ENCODE measurements at places on chromosomes 3 and 15.

DNA sequence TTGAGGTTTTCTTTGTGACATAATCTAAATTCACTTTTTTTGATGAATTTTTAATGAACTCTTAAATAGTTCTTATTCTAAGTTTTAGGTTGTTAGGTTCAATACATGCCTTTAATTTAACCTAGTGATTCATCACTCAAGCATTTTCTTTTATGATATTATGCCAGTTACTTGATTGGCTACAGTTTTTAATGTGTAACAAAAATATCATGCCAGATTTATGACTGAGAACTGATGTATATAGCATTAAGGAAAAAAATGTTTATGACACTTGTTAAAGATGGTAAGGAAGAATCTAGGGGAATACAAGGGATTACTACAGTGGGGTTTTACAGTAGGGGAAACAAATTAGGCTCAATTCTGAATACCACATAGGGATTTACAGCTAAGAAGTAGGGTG, 103.1 kb downstream of the VGLL3 start:
- DNase-seq: no peak

- DNase-seq: no peak
Observed at GRCh38 chr15:45641374-45641781, 6.5 kb downstream of the SQOR start.

- DNase-seq: no peak
Observed at GRCh38 chr15:67090297-67091070, 25.1 kb downstream of the SMAD3 start.

- no peak for DNase-seq
Observed at GRCh38 chr3:17986348-17986816, 244.0 kb upstream of the TBC1D5 start.

- no peak for DNase-seq
Observed at GRCh38 chr3:44885618-44886017, 11.2 kb downstream of the TGM4 start.

GRCh38 chr3:68088216-68088615, 433.8 kb upstream of the SUCLG2 start:
- DNase-seq: peak; percentile 47

GRCh38 chr3:73729969-73730440, 105.3 kb upstream of the PDZRN3 start:
- DNase-seq: no peak

DNA sequence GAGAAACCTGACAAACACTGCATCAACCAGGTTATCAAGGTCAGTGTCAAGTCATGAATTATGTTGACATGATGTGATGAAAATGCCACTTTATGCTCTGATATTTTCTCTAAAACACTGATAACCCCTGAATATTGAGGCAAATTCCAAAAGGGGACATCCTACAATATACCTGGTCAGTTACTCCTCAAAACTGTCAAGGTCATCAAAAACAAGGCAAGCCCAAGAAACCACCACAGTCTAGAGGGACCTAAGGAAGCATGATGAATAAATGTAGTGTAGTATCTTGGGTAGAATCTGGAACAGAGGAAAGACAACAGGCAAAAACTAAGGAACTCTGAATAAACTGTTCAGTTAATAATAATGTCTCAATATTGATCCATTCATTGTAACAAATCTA, 275.3 kb upstream of the THRB start:
- DNase-seq: no peak

- DNase-seq: no peak
Observed at GRCh38 chr15:36126194-36126593, 453.2 kb upstream of the CDIN1 start.

- peak; percentile 55 for DNase-seq
Observed at GRCh38 chr15:100602823-100603393, 519 bp downstream of the ASB7 start.

GRCh38 chr3:14133188-14133800, 8.4 kb downstream of the TMEM43 start:
- no peak for DNase-seq

GRCh38 chr3:72860846-72861245, 12.6 kb upstream of the SHQ1 start:
- no peak for DNase-seq

DNA sequence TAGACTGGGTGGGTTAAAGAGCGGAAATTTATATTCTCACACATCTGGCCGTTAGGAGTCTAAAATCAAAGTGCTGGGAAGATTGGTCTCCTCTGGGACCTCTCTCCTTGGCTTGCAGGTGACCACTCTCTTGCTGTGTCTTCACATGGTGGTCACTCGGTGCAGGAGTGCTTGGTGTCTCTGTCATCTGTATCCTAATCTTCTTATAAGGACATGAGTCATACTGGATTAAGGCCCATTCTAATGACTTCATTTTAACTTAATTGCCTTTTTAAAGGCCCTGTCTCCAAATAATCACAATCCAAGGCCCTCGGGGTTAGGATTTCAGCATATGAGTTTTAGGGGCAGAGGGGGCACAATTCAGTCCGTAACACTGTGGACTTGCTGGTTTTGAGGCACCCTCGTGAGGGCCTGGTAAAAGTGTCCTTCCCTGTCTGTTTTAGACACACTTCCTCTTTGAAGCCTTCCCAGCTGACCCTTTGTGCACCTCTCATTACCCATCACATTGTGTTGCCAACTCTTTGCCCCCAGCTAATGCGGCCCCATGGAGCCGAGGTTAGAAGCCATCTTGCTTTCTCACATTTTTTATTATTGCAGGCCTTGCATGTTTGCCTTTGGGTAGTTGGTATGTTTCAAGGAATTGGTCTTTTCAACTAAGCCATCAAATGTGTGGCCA, 3.2 kb downstream of the XYLB start:
- DNase-seq: no peak

DNA sequence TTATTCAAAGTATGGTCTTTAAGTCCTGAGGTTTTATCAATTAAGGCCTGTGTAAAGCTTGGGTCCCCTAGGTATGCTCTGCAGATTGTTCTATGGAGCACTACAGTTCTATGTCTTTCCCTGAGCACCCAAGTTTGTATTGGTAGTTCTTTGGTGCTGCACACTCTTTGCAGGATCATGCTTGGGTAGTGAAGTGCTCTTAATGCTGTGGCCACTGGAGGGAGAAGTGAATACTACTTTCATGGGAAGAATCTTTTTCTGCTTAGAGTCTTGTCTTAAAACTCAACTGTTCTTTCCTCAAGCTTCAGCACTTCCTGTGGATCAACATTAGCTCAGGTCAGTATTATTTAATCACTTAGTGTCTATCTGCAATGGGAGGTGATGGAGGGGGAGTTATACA, 93.6 kb upstream of the CFAP20DC start:
- no peak for DNase-seq

- DNase-seq: no peak
Observed at GRCh38 chr3:129448186-129448895, 8.3 kb downstream of the IFT122 start.

GRCh38 chr3:168028086-168028485, 67.6 kb downstream of the GOLIM4 start:
- no peak for DNase-seq

- DNase-seq: no peak
Observed at GRCh38 chr3:10709110-10709781, 106.8 kb upstream of the SLC6A11 start.

DNA sequence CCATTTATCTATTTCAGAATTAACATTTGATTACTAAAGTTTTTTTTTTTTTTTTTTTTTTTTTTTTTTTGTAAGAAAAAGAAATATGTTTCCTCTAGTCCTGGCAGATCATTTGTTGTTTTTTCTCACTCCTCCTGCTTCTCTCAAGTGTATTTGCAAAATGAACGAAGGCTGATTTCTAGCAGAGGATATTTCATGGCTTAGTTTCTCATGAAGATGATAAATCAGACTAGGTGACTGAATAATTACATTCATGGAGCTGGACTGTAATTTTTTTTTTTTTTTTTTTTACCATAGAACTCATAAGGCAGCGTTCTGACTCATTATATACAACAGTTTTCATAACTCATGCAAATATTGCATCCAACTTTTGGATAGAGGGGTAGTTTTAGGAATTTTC, 332.5 kb upstream of the SEMA6D start:
- DNase-seq: no peak

- DNase-seq: no peak
Observed at GRCh38 chr3:120173056-120173675, 78.9 kb upstream of the GSK3B start.

- no peak for DNase-seq
Observed at GRCh38 chr3:52865994-52866393, 31.2 kb upstream of the MUSTN1 start.

- no peak for DNase-seq
Observed at GRCh38 chr3:177362626-177363025, 165.3 kb upstream of the TBL1XR1 start.

DNA sequence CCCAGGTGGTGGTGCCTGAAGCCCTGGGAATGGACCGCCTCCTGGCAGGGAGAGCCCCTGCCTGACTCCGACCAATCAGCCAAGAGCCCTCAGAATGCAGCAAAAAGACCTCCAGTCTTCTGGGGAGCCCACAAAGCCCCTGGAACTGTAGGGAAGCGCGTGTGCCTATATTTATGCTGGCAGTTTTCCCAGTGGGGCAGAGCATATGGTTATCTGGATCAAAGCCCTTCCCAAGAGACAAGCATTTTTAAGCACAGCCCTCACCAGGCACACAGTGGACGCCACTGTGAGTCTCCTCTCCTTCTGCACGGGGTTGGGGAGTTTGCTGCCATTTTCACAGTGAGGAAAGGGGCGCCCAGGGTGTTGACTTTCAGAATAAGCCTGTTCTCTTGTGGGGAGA, 80.9 kb upstream of the RPL32 start:
- DNase-seq: no peak
